PC-9 (cell line): ENCODE measurements at places on chromosomes 12 and 14. TPM values are rescaled to one million over a fixed set of nuclear protein-coding genes. Genes with fewer than 3 reads are reported as not detected.

The UNC79 gene
- total RNA-seq, result 0.07 TPM in 1 of 2 replicates, not detected in the other

The A2M gene
- not detected in 2 replicates for total RNA-seq

The INSM2 gene
- total RNA-seq, result not detected in 2 replicates

- no peak for DNase-seq
- H3K27ac ChIP-seq, result no peak overlapping the region
- H3K4me1 ChIP-seq, result no peaks in the 10 kb centered on the region
- no peaks in the 10 kb centered on the region for H3K36me3 ChIP-seq
- H3K4me3 ChIP-seq, result no peak overlapping the region
- H3K27me3 ChIP-seq, result no peaks in the 10 kb centered on the region
Observed at GRCh38 chr14:36723530-36723929, 61.9 kb downstream of the PAX9 start.

The KRT78 gene
- total RNA-seq, result 1.5 and 1.7 TPM in 2 replicates

- no peaks in the 10 kb centered on the region for H3K36me3 ChIP-seq
- H3K27me3 ChIP-seq, result no peaks in the 10 kb centered on the region
- H3K27ac ChIP-seq, result no peak overlapping the region
- no peak overlapping the region for H3K4me3 ChIP-seq
- DNase-seq, result no peak
Observed at GRCh38 chr12:83700838-83701237, 1014.1 kb downstream of the TMTC2 start.

DNA sequence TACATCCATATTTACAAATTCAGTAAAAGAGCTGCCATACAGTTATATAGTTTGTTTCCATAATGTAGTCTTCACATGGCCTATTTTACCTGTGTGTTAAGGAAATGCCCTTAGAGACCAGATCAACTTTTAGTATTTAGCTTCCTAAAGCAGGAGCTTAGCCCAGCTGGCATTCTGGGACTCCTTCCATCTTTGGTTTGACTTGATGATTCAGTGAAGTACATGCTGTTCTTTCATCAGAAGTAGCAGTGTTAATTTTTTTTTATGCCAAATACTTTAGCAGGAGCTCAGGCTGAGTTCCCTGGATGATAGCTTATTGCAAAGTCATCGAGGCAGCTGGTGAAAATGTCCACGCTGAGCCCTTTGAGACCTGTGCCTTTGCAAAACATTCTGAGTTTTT lies 101.0 kb downstream of the FOXG1 start:
- H3K4me3 ChIP-seq, result no peak overlapping the region
- no peak for DNase-seq
- H3K27me3 ChIP-seq, result no peaks in the 10 kb centered on the region
- no peaks in the 10 kb centered on the region for H3K36me3 ChIP-seq
- no peaks in the 10 kb centered on the region for H3K4me1 ChIP-seq

GRCh38 chr12:45246236-45246635 lies 30.3 kb downstream of the ANO6 start:
- H3K27me3 ChIP-seq, result no peaks in the 10 kb centered on the region
- DNase-seq, result no peak
- H3K4me1 ChIP-seq, result no peaks in the 10 kb centered on the region
- 0 out of 2 replicates have a peak, but pooled peaks cover 9% of the 10 kb centered on the region for H3K36me3 ChIP-seq
- H3K4me3 ChIP-seq, result no peak overlapping the region
- no peak overlapping the region for H3K27ac ChIP-seq
